ENCODE measurements at places on chromosomes 1 and 21.

GRCh38 chr1:173744651-173745050, 29.9 kb downstream of the KLHL20 start:
- no peak for DNase-seq

DNA sequence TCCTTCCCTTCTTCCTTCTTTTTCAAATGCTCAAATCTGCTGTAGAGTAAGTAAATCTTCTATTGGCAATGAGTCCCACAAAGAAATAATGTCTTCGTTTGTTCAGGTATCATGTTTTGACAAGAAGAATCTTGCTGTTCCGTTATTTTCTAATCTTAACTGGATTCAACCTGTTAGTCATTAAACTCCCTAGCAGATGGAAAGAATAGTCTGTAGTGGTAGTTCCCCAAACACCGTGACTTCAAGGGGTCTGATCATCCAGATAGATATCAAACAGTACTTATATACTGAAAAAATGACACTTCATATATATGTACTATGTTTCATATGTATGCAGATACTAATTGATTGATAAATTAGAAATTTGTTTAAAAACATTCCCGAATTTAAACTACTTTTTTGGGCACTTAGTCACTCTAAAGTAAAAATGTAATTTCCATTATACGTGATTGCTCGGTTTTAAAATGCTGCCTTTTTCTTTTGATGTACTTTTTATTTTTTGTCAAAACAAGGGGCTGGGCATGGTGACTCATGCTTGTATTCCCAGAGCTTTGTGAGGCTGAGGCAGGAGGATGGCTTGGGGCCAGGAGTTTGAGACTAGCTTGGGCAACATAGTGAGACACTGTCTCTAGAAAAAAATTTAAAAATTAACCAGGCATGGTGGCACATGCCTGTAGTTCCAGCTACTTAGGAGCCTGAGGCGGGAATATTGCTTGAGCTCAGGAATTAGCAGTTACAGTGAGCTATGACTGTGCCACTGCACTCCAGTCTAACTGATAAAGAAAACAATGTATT, 335.7 kb upstream of the SNX7 start:
- DNase-seq = no peak

DNA sequence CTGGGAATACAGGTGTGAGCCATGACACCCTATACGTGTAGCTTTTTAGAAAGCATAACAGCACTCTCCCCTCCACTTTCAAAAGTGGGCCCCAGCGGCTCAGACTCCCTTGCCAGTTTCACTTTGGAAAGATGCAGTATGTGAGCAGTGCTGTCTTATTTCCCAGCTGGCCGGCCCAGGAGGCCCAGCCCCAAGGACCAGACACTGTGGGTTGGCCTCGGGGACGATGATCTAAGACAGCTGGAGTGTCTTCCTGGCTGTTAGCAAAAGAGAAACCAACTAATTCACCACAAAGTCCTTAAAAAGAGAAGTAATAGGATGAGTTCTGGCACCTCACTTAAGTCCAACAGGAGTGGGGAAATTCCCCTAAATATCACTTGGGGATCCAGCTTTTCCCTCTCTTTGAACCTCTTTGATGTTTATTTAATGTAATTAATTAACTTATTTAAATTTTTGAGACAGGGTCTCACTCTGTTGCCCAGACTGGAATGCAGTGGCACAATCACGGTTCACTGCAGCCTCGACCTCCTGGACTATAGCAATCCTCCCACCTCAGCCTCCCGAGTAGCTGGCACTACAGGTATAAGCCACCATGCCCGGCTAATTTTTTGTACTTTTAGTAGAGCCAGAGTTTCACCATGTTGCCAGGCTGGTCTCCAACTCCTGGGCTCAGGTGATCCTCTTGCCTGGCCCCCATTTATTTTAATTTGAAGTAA, 17.6 kb upstream of the CLIC4 start:
- DNase-seq = no peak

DNA sequence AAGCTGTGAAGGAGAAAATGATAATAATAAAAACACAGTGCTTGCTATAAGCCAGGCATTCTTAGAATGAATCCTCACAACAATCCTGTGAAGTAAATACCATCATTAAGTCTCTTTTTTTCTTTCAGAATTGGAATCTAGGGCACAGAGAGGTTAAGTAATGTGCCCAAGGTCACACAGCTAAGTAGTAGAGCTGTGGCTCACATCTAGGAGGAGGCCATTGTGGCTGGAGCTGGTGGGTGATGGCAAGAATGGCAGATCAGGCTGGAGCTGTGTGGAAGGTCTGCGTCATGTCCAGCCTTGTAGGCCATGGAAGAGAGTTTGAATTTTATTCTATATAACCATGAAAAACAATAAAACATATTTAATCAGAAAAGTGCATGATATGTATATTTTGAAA, 38.2 kb upstream of the TSPAN2 start:
- DNase-seq = no peak

Data from stimulated activated CD4-positive, alpha-beta T cell treated with anti-CD3 and anti-CD28 coated beads, Interleukin-2, amount 100 ng/mL, for 48 hours (primary cell).